Hematopoietic multipotent progenitor cell treated with erythropoietin and hydrocortisone succinate and interleukin-3 and kit ligand, for 6 days (in vitro differentiated cells): ENCODE measurements at places on chromosomes 5 and 9.

DNA sequence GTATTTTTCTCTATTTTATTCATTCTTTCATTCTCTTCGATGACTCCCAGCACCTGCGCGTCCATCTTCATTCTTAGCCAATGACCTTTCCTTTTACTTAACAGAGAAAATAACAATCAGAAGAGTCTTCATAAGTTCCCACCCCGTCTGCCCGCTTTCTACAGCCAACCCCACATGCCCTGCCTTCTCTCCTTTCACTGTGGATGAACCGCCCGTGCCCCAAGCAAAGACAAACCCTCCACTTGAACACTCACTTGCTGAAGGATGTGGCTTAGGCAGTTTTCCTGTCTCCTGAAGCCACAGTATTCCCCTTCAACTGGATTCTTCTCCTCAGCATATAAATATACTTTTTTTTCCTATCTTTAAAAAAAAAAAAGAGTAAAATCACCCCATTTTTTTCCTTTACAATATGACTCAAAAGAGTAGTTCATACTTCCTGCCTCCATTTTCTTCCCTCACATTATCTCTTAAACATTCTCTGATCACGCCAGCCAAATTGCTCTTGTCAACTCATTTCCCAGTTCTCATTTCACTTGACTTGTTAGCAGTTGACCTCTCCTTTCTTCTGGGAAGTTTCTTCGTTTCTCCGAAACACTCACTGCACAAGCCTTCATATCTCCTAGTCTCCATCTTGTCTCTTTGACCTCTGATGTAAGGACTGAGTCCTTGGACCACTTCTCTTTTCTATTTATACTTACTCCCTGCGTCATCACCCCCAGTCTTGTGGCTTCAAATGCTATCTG lies 11.1 kb downstream of the NIPSNAP3B start:
- peak; percentile 81 for DNase-seq

DNA sequence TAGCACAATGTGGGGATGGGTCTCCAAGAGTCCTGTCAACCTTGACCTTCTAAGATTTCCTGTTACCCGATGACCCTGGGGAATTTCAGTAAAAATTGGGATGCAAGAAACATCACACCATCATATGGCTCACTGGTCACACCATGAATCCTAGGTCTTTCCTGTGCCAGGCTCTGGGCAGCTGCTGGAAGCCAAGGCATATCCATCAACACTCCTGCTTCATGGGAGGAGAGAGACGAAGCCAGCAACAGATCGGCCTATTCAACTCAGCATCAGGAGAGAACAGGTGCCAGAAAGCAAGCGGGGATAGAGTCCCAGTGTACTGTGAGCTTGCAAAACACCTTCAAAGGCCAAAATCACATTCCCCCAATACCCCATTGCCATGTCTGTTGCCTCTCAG lies 6.5 kb upstream of the NEK6 start:
- DNase-seq = no peak

- DNase-seq = peak; percentile 21
These were observed 30.7 kb downstream of the GRIN3A start for GRCh38 chr9:101707721-101708120.

GRCh38 chr9:1098551-1098950 lies 48.4 kb downstream of the DMRT2 start:
- DNase-seq = no peak

DNA sequence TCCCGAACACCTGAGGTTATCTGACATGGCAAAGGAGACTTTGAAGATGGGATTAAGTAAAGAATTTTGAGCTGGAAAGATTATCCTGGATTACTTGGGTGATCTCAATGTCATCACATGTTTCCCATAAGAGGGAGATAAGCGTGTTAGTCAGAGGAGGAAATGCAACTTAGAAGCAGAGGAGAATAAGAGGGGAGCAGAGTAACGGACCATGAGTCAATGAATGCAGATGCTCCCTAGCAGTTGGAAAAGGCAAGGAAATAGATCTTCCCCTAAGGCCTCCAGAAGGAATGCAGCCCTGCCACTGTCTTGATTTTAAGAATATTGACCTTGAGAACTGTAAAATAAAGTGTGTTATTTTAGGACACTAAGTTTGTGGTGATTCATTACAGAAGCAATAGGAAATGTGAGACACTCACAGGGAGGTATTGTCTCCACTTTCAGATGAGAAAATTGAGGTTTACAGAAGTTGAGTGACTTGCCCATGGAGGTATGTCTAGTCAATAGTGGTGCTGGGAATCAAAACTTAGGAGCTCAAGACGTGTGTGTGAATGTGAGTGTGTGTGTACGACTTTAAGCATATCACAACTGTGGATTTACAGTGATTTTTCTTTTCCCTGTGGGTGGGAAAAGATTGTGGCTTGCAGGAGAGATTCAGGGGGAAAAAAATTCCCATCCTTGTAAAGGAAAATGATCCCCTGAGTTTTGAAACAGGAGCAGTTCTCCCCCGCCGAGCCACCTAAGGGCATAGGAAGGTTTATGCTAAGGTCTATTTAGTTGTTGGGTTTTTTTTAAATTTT lies 125.3 kb downstream of the TRIM32 start:
- no peak for DNase-seq

DNA sequence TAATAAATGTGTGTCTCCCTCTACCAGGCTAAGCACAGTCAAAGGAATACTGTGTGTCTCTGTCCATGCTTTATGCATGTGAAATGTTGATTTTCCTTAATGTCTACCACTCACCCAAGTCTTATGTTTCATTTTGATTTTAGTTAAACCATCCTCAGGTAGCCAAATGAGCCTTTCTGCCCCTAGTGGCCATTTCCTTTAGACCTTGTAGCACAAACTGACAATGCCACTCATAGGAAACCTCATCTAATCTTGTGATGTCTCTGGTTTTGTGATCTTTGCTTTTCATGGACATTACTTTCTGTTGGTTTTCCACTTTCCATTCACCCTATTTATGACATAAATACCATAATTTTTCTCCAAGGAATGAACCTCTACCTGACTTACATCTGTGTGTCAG lies 820.8 kb downstream of the MAT2B start:
- peak; percentile 39 for DNase-seq
